ENCODE measurements at places on chromosomes 7 and 10. TPM values are rescaled to one million over a fixed set of nuclear protein-coding genes. Genes with fewer than 3 reads are reported as not detected.

- DNase-seq = no peak
Observed at GRCh38 chr10:129331207-129331838, 135.7 kb upstream of the MGMT start.

DNA sequence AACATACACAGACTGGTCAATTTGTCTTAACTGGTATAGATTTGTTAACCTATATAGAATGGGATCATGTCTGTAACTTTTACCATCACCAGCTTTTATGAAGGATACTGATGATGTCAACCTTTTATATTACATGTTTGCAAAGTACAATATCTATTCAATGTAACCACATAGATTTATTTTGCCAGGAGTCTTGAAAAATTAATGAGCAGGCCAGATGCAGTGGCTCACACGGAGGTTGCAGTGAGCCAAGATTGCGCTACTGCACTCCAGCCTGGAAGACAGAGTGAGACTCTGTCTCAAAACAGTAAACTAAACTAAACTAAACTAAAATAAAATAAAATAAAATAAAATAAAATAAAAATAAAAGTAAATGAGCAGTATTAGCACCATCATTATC, 30.0 kb upstream of the PARD3 start:
- no peak for DNase-seq

- DNase-seq = no peak
Observed at GRCh38 chr7:139848274-139848673, 19.2 kb downstream of the TBXAS1 start.

- no peak for DNase-seq
Observed at GRCh38 chr7:16396766-16397500, 24.4 kb downstream of the CRPPA start.

DNA sequence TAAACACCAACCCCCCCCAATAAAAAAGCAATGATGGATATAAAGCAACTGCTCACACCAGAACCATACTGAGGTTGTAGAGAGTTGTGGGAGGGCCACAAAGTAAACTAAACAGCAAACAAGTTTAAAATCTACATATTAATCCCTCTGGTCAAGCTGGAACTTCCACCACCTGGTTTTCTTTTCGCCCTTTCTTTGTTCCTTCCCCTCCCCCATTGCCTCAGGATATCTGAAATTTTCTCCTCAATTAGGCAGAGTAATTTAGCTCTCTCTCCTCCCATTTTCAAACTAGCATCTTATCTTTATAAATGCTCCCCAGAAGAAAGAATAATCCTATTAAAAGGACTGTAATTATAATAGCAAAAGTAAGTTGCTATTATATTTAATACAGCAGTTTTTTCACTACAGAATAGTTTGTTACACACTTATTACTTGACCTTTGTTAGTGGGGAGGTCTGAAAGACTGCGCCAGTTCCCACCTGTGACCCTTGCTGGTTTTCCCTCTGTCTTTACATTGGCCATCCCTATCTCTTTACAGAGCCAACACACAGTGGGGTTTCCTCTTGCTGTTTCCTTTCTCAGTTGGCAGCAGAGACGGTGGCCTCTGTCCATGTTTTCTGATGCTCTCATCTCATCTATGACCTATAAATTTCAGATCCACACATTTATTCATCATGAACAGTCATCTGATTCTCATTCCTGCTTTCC, 235.4 kb downstream of the RNLS start:
- DNase-seq = no peak

DNA sequence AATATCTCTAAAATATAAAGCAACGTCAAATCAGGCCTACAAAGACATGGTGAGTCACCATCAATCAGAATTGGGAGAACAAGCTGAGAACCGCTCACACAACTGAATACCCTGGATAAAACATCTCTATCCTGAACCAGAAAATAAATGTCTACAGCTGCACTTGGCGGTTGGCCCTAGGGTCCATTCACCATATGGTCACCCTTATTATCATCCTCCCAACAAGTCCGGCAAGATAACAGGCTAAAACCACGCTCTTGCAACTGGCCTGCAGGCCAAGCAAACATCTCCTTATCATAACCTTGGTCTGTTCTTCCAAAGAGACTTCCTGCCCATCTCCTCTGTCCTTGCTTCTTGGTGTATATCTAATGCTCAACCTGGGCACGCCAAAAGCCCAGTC, 310.7 kb downstream of the CALN1 start:
- DNase-seq = no peak

- DNase-seq = no peak
Observed at GRCh38 chr10:78190051-78190825, 156.6 kb downstream of the RPS24 start.

DNA sequence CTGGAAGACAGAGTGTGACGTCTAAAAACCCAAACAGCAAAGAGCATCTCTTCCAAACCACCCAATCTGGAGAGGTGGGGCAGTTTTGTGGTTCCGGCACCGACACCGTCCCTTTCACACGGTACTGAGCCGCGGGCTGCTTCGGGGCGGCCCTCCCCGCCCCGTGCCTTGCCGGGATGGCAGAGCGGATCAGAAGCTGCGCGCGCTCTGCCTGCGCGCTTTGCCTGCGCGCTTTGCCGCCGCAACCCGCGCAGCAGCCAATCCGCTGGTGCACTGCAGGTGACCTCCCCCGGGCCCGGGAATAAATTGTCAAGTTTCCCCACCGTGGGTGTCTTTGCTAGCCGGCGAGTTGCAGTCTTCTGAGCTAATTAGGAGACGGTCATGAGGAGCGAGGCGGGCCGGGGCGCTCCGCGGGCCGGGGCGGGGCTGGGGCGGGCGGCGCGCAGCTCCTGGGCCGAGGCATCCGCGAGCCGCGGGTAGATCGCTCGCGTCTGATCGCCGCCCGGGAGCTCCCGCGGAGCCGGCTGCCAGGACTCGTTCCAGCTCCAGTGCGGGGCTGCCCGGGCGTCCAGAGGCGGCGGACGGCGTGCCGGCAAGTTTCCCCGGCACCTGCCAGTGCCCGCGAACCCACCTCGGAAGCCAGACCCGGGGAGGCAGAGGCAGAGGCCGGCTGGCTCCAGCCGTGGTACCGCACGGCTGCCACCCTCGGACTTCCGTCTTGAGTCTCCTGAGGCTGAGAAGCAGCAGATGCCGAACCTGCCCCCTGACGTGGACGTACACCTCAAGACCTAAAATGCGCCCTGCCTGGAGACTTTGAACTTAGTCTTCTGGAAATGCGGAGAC, 536.0 kb upstream of the GALNT17 start:
- DNase-seq = peak; percentile 89

DNA sequence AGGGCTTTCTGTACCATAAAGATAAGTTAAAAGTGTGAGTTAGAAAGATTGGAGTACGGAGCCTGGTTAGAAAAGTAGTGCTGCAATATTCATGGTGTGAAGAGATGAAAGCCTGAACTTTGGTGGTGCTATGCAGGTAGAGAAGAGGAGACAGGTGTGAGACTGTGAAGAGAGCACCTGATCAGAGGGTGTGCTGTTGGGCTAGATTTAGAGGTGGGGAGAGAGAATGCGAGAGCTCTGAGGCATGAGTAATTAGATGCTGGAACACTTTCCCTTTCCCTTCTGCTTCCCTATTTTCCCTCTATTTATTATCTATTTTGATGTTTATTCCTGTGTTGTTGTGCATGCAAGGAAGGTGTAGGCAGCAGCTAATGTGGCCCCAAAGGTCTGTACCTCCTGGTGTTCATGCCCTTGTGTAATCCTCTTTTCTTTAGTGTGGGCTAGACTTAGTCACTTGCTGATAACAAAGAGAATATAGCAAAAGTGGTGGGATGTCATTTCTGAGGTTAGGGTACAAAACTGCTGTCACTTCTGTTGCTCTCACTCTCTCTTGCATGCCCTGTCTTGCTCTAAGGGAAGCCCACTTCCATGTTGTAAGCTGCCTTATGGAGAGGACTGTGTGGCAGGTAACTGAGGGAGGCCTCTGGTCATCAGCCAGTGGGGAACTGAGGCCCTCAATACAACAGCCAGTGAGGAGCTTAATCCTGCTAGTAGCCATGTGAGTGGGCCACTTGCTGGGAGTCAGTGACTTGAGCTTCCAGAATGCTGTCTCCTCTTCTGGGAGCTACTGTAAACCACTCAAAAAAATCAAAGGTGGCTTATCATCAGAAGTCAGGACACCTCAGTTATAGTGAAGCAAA, 2.6 kb upstream of the ATXN7L1 start:
- DNase-seq = no peak

GRCh38 chr10:124725791-124726190, 18.4 kb downstream of the FAM53B start:
- no peak for DNase-seq

DNA sequence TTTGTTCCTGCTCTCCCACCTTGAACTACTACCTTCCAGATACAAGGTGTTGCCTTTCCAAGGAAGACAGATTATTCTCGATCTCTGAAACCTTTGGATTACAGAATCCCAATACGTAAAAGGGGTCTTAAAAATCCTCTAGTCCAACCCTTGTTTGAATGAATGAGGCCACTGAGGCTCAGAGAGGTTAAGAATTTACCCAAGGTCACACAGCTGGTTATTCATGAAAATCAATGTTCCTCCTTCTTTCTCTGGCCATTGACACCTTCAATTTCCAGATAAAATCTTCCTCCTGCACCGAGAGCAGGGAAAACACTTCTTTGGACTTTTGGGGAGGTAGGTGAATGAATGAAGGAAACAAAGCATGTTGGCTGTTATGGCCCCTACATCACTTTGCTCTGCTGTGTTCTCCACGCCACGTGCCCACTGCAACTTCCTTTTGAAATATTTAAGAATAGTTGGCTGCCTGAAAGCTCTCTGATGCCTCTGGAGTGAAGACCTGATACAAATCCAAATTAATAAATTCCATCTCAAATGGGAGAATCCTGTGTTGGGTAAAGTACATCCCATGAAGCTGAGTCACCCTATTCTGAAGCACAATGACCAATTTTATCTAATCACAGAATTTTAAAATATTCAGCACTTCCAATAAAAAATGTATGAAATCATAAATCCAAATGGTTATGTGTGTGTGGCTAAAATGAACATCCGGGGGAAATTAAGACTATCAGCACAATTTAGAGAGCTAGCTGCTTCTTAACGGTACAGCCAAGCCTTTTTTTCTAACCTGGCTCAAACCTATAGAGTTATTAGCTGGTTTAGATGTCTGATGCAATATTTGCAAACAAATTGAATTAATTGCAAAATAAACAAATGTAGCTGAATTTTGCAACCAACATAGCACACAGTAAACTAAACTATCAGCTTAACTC, 7.3 kb downstream of the SVIL start:
- no peak for DNase-seq

DNA sequence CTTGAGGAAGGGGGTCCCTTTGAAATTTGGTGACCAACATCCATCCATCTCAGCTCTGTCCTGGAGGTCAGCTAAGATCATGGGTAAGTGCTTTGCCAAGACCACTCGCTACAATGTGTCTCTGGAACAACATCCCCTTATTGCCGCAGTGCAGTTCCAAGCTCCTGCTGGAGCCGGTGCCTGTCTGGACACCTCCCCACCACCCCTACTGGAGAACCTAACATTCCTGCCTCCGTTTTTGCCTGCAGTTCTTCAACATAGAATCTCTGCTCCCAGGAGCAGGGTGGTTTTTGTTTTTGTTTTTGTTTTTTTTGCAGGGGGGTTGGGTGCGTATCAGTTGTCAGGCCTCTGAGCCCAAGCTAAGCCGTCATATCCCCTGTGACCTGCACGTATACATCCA, 51.2 kb upstream of the FXYD4 start:
- no peak for DNase-seq

DNA sequence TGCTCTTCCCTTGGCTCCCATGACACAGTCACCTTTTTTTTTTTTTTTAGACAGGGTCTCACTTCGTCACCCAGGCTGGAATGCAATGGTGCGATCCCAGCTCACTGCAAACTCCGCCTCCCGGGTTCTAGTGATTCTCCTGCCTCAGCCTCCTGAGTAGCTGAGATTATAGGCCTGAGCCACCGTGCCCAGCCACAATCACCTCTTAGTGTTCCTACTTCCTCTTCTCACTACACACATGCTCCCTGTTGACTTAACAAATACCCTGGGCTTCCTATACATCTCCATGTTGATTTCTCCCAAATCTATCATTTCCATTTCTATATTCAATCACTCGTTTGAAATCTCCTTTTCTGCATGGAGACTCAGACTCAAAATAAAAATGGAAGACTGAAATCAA, 91.7 kb downstream of the CUBN start:
- no peak for DNase-seq

DNA sequence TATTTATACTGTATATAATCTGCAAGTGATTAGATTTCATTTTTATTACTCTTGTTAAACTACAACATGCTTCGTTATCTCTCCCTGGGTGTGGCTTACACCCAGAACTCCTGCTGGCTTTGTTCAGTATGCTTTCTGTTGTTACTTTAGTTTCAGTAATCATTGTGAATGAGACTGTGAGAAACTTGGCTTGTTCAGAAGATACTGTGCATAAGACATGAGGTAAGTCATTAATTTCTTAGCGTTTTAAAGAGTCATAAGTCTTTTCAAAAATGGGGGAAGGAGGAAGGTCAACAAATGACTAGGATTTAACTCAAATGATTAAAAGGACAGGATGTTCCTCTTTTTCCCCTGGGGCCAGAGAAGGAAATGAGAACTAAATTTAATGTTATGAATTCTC, 11.6 kb upstream of the ADD3 start:
- DNase-seq = no peak

GRCh38 chr10:12513003-12513365, 163.6 kb downstream of the CAMK1D start:
- DNase-seq = no peak

- no peak for DNase-seq
Observed at GRCh38 chr7:153640586-153640985, 411.6 kb upstream of the DPP6 start.

GRCh38 chr7:19853261-19853832, 79.9 kb upstream of the TMEM196 start:
- no peak for DNase-seq

DNA sequence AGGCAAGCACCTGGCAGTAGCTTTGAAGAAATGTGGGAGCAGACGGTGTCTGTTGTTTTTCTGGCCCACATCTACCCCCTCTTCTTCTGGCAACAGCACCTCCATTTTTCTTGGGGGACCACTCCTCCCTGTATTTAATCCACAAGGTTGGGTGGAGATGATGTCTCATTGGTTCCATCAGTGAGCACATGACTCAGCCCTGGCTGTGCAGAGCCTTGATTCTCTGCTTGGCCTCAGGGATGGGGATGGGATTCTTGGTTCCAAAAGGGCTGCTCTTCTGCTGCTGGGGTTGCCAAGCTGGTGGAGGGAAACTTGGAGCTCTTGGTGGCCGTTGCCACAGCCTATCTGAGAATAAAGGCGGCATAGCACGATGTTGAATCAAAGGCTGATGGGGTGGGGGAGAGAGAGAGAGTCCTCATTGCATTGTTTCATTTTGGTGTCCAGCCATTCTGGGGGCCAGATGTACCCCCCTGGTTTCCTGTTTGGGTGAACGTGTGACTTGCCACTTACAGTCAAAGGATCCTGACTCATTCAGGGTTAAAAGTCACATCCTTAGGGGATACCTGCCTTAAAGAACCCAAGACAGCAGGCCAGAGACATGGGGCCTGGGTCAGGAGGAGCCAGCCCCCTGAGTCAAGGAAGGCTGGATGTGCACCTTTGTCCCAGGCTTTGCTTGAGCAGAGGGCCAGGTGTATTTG, 25.9 kb downstream of the GRK5 start:
- no peak for DNase-seq

Gene CRYGN
- polyA plus RNA-seq = not detected

Gene GRK5
- 9.5 TPM for polyA plus RNA-seq

Gene ANKRD30A
- not detected for polyA plus RNA-seq

Gene UMAD1
- polyA plus RNA-seq = 17.6 TPM

Gene PCDH15
- 0.03 TPM for polyA plus RNA-seq

Gene INA
- polyA plus RNA-seq = 5.4 TPM

Gene SFTPA1
- not detected for polyA plus RNA-seq

Gene ASAH2
- 2.5 TPM for polyA plus RNA-seq

Gene FAM241B
- 19.2 TPM for polyA plus RNA-seq

Gene GPAM
- 2.1 TPM for polyA plus RNA-seq

Gene IGFBP3
- polyA plus RNA-seq = 51.2 TPM

Gene TRPV5
- polyA plus RNA-seq = not detected

Gene GRID1
- 0.13 TPM for polyA plus RNA-seq

Gene TMEM236
- polyA plus RNA-seq = not detected
